ENCODE measurements at places on chromosomes 3 and 15.

- DNase-seq, result no peak
These were observed 230.1 kb upstream of the UBE2E1 start for GRCh38 chr3:23575697-23576096.

GRCh38 chr3:46907271-46907670 is 29.8 kb downstream of the PTH1R start:
- DNase-seq, result no peak

DNA sequence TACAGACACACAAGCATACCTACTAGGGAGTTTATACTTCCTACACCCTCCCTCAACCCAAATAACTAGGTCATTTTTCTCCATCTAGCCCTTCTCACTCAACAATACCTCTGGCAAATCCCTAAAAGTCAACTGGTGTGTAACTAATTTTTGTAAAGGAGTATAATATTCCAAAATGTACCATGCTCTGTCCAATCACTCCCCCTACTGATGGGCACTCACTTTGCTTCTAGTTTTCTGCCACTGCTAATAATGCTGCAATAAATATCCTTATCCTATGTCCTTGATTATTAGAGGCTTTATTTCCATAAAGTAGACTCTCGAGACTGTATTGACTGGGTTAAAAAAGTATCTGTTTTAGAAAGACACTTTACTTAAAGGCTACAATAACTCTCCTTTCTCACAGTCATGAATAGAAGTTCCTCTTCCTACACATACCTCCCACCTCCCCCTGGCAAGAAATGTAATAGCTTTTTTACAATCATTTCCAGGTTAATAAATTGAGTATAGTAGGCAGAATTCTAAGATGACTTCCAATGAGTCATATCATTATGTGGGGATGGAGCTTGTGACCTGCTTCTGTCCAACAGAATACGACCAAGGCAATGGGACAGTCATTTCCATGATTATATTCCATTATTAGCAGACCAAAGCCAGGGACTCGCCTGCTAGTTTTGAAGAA is 30.0 kb downstream of the SHQ1 start:
- DNase-seq, result no peak

DNA sequence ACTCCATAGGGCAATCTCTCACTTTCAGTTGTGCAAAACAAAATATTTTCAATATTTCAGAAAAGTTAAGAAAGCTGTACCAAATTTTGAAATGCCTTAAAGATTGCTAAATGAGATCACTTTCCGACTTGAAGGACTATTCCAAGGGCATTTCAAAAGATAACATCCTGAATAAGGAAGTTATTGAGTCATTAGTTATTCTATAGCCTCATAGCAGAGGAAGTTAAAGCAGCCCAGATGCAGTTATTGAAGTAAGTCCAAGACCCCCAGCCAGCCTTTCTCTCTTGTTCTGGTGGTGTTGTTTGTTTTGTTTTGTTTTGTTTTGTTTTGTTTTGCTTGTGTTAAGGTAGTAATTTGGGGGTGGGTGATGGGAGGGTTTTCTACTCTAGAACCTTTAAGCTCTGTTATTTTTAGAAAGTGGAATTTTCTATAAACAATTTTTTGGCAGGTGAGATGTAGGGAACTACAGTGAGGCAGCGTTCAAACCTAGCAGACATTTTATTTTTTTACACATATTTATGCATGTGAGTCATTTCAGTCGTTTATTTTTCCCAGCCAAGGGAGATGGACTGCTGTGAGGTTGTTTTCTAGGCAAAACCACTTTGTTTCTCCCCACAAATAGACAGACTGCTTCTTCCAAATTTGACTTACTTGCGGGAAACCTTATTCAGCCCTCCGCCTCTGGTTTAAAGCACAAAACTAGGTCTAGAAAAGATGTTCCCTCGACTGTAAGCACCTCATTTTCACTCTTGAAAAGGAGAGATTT is 216.3 kb upstream of the ARPP21 start:
- DNase-seq, result no peak

- no peak for DNase-seq
These were observed 11.2 kb downstream of the LRIG1 start for GRCh38 chr3:66489581-66489980.

DNA sequence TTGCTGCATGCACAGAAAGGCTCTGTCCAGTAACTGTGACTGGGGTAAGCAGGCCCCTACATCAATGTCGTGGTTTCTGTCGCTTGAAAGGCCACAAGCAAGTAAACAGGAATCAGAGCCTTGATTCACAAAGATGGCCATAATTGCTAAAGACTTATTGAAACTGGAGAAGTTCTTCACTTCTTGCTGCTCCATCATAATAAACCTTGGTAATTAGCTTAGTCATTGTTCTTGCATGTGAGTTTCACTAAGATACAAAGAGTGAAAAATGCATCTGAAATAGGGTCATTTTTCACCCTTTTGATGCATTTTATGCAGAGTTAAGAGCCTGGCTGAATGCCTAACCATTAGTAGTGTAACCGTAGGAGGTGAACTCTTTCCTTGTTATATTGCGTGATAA is 3.2 kb downstream of the SEMA6D start:
- no peak for DNase-seq

- DNase-seq, result no peak
These were observed 284.5 kb downstream of the ZNF385D start for GRCh38 chr3:21466476-21466875.

DNA sequence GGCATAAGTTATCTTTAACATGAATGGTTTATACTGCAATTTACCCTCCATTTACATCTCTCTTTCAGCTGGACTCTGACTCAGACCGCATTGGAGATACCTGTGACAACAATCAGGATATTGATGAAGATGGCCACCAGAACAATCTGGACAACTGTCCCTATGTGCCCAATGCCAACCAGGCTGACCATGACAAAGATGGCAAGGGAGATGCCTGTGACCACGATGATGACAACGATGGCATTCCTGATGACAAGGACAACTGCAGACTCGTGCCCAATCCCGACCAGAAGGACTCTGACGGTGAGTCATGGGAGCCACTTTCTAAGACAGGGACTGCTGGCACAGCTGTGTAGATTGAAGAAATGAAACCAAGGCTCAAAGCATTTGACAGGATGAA is 11.6 kb downstream of the THBS1 start:
- DNase-seq, result no peak

GRCh38 chr3:150317469-150317868 is 90.6 kb upstream of the TSC22D2 start:
- no peak for DNase-seq

GRCh38 chr3:115843206-115843605 is 219.9 kb downstream of the GAP43 start:
- no peak for DNase-seq

- DNase-seq, result no peak
These were observed 61.3 kb downstream of the NSMCE3 start for GRCh38 chr15:29208352-29208751.

GRCh38 chr3:99999536-99999935 is 114.8 kb downstream of the FILIP1L start:
- DNase-seq, result no peak

DNA sequence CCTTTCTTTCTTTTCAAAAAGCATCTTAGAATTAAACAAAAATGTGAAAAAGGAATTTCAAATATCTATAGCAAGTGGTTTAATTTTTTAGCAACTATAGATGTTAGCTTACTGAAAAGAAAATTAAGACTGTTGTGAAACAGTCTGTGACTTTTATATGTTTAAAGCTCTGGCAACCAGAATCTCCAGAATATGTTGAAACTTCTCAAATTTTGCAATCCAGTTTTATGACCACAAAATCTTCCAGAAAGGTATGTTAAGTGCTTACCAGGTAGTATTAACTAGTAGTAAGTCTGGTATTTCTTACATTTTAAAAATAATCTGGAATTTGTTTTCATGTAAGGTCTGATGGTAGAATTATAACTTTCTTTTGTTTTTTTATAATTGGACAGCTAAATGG is 235.0 kb downstream of the SLC9A9 start:
- DNase-seq, result no peak

DNA sequence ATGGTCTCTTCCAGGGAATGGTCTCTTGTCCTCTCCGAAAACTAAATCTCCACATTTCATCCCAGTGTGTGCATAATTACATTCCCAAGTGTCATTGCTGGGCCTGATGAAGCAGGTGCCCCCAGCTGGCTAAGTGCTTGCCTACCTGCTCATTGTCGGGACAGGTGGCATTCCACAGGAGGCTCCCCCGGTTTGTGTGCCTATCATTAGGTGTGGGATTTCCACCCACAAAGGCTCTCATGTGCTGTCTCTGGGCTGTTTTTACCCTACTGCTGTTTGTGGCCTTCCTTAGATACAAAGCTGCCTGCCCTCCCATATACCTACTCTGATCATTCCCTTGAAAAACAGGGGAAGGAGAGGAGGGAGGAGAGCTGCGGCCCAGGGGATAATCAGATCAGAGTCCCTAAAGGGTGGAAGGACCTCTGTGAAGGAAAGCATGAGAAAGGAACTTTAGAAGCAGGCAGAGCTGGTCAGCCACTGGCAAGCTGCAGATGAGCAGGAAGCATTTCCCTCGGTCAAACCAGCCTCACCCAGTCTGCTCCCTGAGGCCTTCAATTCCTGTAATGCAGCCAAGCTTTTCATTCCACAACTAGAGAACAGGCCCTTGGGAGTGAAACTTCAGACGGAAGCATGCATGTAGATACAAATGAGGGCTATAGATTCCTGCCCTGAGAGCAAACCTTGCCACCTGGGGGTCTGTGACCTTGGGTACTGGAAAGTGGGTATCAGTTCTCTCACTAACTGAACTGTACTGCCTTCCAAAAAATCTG is 60.7 kb upstream of the HEG1 start:
- DNase-seq, result no peak

GRCh38 chr15:89408372-89409183 is 74.0 kb upstream of the POLG start:
- no peak for DNase-seq

DNA sequence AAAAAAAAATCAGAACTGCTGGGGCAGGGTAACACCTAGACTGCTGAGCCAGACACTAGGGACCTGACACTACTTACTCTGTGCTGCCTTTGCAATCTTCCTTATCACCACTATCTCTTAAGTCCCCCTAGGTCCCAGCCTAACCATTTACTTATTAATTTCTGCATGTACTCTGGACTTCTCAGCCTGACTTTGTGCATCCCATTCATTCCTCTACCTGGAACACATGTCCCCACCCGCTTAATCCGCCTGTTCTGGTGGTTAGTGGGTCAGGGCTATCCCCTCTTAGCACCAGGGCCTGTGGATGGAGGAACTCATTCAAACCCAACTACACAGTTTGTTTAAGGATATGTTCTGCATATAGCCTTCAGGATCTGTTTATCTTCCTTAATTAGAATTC is 5.0 kb upstream of the CACNA1D start:
- no peak for DNase-seq

- no peak for DNase-seq
These were observed 120.9 kb downstream of the FOXP1 start for GRCh38 chr3:71462586-71462985.

DNA sequence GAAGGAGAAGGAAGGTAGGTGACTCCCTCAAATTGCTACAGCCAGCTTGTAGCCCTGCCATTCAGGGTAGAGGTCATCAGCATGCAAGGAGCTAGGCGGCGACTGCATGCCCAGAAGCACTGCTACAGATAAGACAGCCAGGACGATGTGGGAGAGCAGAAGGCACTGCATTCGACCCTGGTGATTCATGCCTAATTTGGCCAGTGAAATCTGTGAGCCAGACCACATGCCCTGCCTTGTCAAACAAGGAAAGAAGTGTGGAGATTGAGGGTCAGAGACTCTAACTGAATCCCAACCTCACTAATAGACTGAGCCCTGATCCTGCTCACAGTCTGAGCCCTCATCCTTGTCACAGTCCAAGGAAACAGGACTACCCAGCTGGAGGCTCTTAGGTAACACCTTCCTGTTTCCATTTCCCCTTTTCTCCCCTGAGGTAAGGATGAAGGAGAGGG is 86.6 kb downstream of the LINGO1 start:
- DNase-seq, result no peak

- DNase-seq, result no peak
These were observed 322.7 kb downstream of the SV2B start for GRCh38 chr15:91422797-91423196.

DNA sequence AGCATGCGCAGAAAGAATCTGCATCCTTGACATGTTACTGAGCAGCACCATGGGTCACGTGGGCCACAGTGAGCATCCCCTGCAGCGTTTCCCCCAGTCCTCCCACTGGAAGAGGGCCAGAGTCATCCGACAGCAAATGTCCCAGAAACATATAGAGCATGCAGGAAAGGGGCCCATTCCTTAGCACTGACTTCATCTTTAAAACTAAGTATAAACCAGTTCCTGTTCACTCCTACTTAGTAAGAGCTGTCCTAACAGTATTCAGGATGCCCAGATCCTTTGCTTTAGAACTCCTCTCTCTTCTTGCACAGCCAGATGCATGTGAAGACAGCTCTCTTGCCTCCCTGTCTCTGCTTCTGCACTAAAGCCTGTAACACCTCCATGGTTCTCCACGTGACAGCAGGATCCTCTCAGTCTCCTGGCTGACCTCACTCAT is 79.3 kb upstream of the OXTR start:
- no peak for DNase-seq

GRCh38 chr15:89614164-89614563 is 38.9 kb downstream of the TICRR start:
- DNase-seq, result no peak

- no peak for DNase-seq
These were observed 50.1 kb downstream of the HCN4 start for GRCh38 chr15:73318463-73319351.

DNA sequence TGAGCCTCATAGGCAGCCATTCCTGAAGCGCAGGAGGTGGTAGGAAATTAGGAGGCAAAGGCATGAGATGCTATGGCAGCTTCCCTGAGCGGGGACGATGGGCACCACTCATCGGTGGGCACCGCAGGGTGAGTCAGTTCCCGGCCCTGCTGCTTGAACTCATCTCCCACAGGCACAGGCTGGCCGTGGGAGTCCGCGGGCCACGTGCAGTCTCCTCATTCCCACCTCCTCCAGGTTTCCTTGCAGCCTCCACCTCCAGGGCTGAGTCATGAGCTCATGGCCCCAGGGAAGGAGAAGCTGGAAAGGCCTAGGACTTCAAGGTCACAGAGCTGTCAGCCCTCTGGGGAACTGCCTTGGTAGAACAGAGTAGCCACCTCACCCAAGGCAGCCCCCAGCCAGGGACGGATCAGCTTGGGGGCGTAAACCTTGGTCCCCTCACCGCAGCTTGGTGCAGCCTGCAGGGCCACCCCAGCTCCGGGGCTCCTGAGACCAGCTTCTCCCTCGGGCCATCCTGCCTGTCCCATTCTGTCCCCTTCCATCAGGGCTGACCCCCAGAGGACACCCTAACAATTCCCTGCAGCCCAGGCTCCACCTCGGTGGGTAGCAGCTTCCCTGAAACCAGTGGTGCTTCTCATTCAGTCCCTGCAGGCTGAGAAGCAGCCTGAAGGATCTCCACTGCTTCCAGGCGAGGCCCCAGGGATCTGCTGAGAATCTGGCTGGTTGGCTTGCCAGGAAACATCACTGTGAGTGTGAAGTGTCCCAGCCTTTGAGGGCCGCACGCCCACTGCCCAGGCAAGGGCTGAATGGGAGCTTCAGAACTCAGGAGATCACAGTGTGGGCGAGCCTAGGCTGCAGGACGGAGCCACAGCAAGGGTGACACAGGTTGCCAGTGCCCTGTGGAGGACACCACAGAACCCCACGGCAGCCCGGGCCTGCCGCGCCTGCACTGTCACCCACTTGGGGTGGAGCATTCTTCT is 150.7 kb upstream of the MEF2A start:
- DNase-seq, result no peak

Data from stimulated activated CD8-positive, alpha-beta memory T cell treated with anti-CD3 and anti-CD28 coated beads, Interleukin-2, amount 100 ng/mL, for 1 hour (primary cell).